ENCODE measurements at places on chromosomes 4 and X.

GRCh38 chrX:135974279-135974856 lies 580 bp upstream of the MMGT1 start:
- peak; percentile 89 for DNase-seq

GRCh38 chrX:13013363-13014110 lies 30.9 kb downstream of the FAM9C start:
- peak; percentile 61 for DNase-seq

- peak; percentile 20 for DNase-seq
Observed at GRCh38 chr4:79653871-79654270, 245.8 kb upstream of the GK2 start.

GRCh38 chr4:186150926-186151325 lies 40.4 kb upstream of the CYP4V2 start:
- no peak for DNase-seq
